Sigmoid colon (tissue), 7 donors: ENCODE measurements at places on chromosomes 3 and 15.
A peak's percentile ranks its signal among the peaks of the same experiment; 100 is the strongest.

DNA sequence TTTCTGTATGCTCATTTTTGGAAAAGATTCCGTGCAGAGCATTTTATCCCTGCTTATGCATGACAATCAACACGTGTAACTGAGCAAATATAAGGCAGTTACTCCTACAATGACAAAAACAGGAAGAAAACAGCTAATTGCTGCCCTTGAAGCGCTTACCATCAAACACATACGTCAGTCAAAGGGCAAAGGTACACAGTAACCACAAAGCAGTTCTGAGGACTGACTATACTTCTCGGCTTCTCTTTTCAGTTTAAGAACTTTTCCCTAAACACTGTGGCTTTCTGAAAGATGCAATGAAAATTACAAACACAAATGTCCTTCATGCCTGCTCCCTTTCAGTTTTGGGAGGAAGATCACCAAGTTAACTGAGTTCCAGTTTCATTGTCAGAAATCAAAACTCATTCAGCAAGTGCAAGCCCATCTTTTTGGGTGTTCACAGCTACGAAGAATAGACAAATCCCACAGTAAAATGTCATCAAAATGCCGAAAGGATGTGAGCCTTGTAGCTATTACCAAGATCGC is 602.8 kb downstream of the FOXP1 start:
- H3K27ac ChIP-seq: peak overlapping the region; percentile 84
- H3K36me3 ChIP-seq: peaks cover 44% of the 10 kb centered on the region
- no peaks in the 10 kb centered on the region for H3K27me3 ChIP-seq
- H3K4me3 ChIP-seq: no peak overlapping the region

DNA sequence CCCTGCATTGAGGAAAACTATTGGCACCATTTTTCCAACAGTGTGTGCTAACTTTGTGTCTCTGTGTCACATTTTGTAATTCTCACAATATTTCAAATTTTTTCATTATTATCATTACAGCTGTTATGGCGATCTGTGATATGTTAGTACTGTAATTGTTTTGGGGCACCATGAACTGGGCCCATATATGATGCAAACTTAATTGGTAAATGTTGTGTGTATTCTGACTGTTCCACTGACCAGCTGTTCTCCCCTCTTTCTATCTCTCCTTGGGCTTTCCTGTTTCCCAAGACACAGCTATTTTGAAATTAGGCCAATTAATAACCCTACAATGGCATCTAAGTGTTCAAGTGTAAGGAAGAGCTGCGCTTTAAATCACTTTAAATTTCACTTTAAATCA is 2.2 kb upstream of the CYP8B1 start:
- H3K36me3 ChIP-seq: no peaks in the 10 kb centered on the region
- no peaks in the 10 kb centered on the region for H3K27me3 ChIP-seq
- H3K27ac ChIP-seq: no peak overlapping the region
- no peak for DNase-seq
- no peak overlapping the region for H3K4me3 ChIP-seq

GRCh38 chr15:34810443-34811129 is 15.2 kb upstream of the ACTC1 start:
- no peaks in the 10 kb centered on the region for H3K27me3 ChIP-seq
- no peak for DNase-seq
- no peak overlapping the region for H3K4me3 ChIP-seq
- H3K36me3 ChIP-seq: no peaks in the 10 kb centered on the region
- H3K27ac ChIP-seq: peak overlapping the region; percentile 19
- H3K4me1 ChIP-seq: peaks cover 9% of the 10 kb centered on the region

GRCh38 chr3:120615847-120616609 is 19.9 kb downstream of the NDUFB4 start:
- no peak overlapping the region for H3K27ac ChIP-seq
- H3K4me1 ChIP-seq: no peaks in the 10 kb centered on the region
- no peaks in the 10 kb centered on the region for H3K36me3 ChIP-seq
- no peak overlapping the region for H3K4me3 ChIP-seq

- no peak overlapping the region for H3K4me3 ChIP-seq
- no peaks in the 10 kb centered on the region for H3K36me3 ChIP-seq
- H3K27me3 ChIP-seq: no peaks in the 10 kb centered on the region
Observed at GRCh38 chr3:40585381-40586016, 60.7 kb downstream of the ZNF621 start.

- H3K27me3 ChIP-seq: no peaks in the 10 kb centered on the region
- no peaks in the 10 kb centered on the region for H3K36me3 ChIP-seq
- no peak overlapping the region for H3K4me3 ChIP-seq
- H3K4me1 ChIP-seq: no peaks in the 10 kb centered on the region
- H3K27ac ChIP-seq: no peak overlapping the region
- DNase-seq: no peak
Observed at GRCh38 chr3:144774897-144775296, 803.3 kb downstream of the DIPK2A start.

- DNase-seq: no peak
- H3K27ac ChIP-seq: no peak overlapping the region
- H3K4me1 ChIP-seq: no peaks in the 10 kb centered on the region
Observed at GRCh38 chr3:197195326-197195725, 103.1 kb downstream of the DLG1 start.

DNA sequence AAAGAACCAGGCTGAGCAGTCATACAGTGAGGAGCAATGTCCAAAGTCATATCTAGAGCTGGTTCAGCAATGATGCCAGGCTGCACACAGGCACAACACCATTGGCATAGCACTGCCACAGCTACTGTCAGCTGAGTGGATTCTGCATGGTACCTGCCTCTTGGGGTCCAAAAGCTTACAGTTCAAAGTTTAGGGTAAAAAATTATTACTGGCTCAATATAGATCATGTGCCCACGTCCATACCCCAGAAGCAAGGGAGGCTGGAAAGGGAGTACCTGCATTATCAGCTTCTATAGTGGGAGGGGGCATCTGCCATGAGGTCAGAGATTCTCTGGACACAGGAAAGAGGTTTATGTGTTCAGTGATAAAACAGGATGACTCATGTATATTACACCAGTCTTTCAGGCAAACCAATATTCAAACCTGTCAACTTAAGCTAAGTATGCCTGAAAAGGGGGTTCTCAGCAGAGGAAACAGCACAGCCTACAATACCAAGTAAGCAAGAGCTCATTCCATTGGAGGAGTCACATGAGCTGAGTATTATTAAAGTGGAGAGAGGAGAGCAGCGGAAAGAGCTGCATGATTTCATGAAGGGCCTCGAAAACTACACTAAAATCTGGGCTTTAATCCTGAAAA is 99.0 kb downstream of the ANO10 start:
- no peak overlapping the region for H3K27ac ChIP-seq
- H3K4me3 ChIP-seq: no peak overlapping the region
- DNase-seq: no peak

- H3K27ac ChIP-seq: no peak overlapping the region
- no peaks in the 10 kb centered on the region for H3K36me3 ChIP-seq
- H3K4me1 ChIP-seq: no peaks in the 10 kb centered on the region
- no peak for DNase-seq
- H3K27me3 ChIP-seq: no peaks in the 10 kb centered on the region
- no peak overlapping the region for H3K4me3 ChIP-seq
Observed at GRCh38 chr15:66389098-66389858, 2.6 kb downstream of the MAP2K1 start.
